ENCODE measurements at places on chromosomes 5 and 9.

GRCh38 chr9:128921881-128922763 lies 1.3 kb downstream of the PHYHD1 start:
- DNase-seq = no peak

DNA sequence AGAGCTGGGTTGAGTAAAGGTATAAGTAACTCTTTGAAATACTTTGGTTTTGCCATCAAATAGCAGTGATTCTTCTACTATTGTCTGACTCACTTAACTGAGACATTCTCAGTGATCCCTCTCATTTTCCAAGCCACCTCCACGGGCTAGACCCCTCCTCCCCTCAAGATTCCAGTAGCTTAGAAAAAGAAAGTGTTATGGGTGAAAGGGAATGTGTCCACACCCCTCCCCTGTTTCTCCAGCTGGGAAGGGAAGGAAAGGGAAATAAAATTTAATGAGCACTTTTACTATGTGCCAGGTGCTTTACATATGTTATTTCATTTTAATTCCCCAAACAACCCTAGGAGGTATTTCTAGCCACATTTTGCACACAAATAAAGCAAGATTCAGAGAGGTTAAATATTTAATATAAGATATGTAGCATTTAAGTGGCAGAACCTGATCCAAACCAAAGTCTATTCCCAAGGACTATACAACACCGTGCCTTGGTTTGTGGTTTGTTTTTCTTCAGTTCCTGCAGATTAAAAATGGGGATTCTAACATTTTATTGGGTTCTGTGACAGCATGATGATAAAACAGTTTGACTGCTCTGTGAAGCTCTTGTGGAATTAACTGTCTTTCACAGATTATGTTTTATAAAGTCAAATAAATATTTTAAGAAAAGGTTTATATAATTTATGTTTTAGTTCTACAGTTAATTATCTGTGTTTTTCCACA lies 135.9 kb downstream of the ZSWIM6 start:
- no peak for DNase-seq

- no peak for DNase-seq
These were observed 23.7 kb upstream of the AKNA start for GRCh38 chr9:114411452-114411851.

DNA sequence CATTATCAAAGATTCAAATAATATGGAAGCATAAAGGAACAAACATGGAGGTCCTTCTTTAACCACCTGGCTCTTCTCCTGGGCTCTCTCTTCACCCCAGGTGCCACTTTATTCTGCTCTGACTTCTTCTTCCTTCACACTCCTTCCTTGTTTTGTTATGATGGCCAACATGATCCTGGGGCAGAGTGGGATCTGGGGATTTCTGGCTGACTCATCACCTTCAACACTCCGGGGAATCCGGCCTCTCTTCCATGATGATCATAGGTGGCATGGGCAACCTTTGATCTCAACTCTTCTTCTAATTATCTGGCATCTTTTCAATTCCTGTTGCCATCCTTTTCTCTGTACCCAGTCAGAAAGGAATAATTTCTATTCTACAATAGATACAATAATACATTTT lies 62.1 kb upstream of the TRPC7 start:
- DNase-seq = no peak

GRCh38 chr5:158929552-158930218 lies 170.0 kb downstream of the EBF1 start:
- DNase-seq = no peak
